IPS DF 6.9 (cell line): ENCODE measurements at places on chromosomes 12 and 14.

DNA sequence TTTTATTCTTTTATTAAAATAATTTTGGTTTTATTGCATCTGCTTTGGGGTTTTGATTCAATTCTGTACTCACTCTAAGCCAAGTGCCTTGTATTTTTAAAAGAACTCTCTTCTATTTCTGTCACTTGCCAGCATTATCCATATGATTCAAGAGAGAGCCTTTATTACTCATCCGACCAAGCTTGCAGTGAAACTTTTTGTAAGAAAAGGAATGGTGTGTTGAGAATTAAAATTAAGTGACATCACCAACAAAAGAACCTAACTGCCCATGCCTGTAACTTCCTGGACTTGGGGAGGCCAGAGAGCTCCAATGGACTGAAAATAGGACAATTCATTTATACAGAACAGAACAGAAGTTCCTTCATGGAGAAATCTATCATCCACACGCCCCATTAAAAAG lies 52.1 kb downstream of the GALNT4 start:
- no peak for DNase-seq

GRCh38 chr12:6871052-6871957 lies 1.8 kb downstream of the SPSB2 start:
- DNase-seq: no peak

DNA sequence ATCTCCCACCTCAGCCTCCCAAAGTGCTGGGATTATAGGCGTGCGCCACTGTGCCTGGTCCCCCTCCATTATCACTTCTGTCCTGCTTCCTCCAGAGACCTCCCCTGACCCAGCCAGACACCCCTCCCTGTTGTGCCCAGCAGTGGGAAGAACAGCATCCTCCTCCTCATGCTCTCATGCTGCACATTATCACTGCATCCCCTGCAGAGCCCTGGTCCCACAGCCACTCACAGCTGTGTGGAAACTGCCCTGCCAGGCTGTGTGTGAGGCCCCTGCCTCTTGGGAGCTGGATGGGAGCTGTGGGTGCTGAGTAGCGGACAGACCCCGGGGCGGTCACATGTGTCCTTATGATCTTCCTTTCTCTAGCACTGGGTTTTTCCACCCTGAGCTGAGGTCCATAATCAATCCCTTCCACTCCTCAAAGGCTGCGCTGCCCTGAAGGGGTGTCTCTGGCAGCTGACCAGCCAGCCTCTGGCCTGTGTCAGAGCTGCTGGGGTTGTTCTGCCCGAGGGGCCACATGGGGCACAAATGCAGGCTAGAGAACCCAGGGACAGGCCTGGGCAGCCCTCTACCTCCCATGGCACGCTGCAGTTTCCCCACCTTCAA lies 9.2 kb downstream of the HIP1R start:
- DNase-seq: no peak

GRCh38 chr12:114662512-114663177 lies 21.3 kb downstream of the TBX3 start:
- no peak for DNase-seq

DNA sequence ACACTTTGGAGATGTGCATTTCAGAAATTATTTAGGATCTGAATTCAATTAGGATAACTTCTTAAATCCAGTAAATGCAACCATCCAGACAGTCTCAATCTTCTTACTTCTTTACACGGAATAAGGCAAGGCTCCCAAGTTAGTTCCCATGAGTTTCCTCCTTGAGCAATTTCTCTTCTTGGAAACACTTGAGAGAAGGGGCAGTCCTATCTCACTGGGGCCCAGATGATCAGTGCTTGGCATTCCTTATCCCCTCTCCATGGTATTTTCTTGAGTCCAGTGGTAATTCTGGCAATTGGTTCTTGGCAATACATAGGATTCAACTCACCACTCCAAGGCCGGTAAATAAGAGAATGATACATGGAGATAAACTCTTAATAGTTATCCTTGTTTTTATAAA lies 87.1 kb upstream of the PTHLH start:
- DNase-seq: no peak

DNA sequence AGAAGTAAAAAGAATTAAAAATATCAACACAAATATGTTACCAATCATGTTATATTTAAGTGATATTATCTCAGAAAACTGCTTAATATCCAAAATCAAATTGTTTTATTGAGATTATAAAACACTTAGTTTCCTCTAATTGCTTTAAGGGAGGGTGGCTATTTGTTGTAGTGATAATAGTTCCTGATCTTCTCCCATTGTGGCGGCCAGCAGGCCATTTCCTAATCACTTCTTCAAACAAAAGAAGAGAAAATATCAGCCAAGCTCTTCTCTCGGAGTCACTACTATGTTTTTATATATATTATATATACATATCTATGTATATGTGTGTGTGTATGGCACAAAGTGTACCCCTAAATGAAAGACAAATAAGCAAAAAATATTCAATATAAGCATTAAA lies 31.5 kb downstream of the ERO1A start:
- DNase-seq: no peak

DNA sequence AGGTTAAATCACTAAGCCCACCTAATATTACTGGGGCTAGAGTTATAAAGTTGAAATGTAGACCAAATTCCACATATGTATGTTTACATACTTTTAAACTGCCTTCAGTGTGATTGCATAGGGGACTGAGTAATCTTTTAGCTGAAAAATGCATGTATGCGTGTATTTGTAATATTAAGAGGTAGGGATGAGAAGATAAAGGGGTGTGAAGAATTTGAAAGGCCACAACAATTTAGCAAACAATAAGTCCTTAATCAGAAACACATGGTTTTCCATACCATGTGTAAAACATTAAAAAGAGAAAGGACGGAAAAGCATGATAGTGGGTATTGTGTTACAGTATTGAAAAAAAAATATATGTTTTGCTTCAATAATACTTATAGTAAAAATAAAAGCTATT lies 919.9 kb upstream of the FLRT2 start:
- no peak for DNase-seq

GRCh38 chr14:97248973-97249372 lies 451.8 kb downstream of the VRK1 start:
- DNase-seq: no peak

DNA sequence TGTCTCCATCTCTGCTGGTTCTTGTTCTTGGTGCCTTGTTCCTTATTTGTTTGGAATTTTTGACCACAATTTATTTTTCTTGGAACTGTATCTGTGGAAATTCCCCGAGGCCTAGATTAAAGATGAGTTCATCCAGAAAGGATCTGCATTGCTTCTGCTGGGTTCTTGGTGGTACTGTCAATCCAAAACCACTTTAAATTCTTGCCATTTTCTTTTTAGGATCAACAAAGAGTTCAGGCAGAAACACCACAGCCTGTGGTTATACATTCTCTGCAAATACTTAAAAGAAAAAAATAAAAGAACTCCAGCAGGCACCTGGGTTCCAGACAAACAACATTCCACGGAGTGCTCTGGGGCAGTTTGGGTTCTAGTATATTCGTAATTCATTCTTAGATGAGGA lies 6.0 kb upstream of the VAMP1 start:
- no peak for DNase-seq
